ENCODE measurements at places on chromosomes 4 and X.
A peak's percentile ranks its signal among the peaks of the same experiment; 100 is the strongest.

DNA sequence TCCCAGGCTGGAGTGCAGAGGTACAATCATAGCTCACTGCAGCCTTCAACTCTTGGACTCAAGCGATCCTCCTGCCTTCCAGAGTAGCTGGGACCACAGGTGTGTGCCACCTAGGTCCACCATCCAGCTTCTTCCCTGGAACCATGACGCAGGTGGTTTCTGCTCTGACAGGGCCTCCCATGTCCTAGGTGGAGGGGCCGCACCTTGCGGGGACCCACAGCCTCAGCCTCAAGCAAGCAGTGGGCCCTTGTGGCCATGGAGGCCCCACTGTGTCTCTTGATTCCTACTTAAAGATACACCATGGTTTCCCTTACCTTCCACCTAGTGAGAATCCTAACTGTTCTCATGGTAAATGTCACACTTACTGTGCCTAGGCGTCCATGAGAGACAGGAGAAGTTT is 6.9 kb upstream of the GPR78 start:
- DNase-seq, result no peak

- peak; percentile 51 for DNase-seq
Observed at GRCh38 chrX:148049441-148049840, 68.3 kb downstream of the FMR1NB start.

- no peak for DNase-seq
Observed at GRCh38 chr4:153398713-153399112, 54.2 kb downstream of the MND1 start.

DNA sequence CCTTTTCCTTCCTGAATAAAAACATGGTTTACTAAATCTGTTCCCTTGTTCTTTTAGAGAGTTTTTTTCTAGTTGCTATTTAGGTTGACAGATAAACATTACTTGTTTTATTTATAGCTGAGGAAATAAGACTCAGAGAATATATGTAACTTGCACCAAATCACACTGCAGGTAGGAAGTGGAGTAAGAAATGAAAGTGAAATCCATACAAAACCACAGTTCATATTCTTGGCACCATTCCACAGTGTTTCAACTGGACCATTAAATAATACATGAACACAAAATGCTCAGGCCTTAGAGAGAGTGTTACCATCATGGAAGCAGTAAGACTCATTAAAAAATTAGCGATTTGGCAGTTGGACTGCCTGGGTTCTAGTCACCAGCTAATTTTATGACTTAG is 326.9 kb upstream of the SLIT2 start:
- DNase-seq, result peak; percentile 57

GRCh38 chr4:149120331-149121022 is 678.3 kb upstream of the NR3C2 start:
- no peak for DNase-seq

DNA sequence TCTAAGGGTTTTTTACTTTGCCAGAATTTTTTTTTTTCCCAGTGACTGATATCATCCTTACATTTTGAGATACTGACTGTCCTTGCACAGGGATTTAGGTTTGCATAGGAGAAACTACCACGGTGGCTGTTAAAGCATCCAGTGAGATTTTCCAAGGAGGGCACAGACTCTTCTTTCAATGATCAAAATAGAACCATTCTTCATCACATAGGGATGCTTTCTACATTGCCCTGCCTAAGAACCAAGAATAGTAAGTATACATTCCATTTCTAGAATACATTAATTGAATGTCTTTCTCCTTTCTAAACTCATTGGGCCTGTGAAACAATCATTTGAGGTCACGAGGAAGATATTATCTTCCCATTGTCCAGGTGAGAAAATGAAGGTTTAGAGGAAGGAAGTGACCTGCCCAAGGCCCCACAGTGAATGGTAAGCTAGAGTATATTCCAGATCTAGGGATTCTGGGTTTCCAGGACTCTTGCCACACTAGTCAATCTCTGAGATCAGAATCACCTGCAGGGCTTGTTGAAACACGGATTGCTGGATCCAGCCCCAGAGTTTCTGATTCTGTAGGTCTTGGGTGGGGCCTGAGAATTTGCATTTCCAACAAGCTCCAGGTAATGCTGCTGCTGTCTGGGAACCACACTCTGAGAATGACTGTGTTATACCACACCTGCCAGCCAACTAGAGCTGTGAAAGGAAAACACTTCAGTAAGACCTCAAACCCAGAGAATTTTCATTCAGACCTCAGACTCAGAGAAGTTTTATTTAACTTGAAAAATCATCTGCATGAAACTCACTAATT is 17.7 kb upstream of the TMEM154 start:
- DNase-seq, result no peak

DNA sequence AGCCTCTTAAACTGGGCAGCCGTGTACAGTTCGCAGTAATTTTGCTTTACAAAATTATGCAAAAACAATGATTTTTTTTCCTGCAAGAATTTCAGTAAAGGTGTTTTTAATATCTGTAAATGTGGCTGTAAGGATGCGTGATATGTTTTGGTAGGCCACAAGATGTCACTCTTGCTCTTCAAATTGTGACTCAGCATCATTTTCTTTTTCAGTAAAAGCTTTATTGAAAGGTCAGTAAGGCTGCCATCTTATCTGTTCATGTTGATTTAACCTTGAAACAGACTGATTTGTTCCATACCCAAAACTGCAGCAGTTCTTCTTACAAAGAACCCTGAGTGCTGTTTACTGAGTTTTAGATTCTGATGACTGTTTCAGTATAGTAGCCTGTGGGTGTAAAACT is 39.9 kb downstream of the TXLNG start:
- peak; percentile 61 for DNase-seq

- DNase-seq, result peak; percentile 65
Observed at GRCh38 chr4:141638230-141638629, 1.8 kb downstream of the IL15 start.

GRCh38 chrX:132744470-132744869 is 214.0 kb downstream of the HS6ST2 start:
- DNase-seq, result peak; percentile 0

DNA sequence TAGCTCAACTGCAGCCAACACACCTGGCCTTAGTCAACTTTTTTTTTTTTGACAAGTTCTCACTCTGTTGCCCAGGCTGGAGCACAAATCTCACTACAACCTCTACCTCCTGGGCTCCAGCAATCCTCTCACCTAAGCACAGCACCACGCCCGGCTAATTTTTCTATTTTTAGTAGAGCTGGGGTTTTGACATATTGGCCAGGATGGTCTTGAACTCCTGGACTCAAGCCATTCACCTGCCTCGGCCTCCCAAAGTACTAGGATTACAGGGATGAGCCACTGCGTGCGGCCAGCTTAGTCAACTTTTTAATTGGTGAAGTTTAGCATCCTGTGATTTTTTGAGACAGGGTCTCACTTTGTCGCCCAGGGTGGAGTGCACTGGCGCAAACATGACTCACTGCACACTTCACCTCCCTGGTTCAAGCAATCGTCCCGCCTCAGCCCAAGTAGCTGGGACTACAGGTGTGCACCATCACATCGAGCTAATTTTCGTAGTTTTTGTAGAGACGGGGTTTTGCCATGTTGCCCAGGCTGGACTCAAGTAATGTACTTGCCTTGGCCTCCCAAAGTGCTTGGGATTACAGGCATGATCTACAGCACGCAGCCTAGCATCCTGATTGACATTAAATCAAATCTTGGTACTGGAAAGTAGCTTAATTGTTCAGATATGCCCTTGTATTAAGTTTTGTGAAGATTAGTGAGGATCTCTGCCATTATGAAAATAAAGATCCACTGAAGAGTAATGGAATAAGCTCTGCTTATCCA is 8.3 kb downstream of the HNRNPDL start:
- DNase-seq, result peak; percentile 34

GRCh38 chr4:124863040-124863545 is 150.6 kb upstream of the ANKRD50 start:
- peak; percentile 67 for DNase-seq

DNA sequence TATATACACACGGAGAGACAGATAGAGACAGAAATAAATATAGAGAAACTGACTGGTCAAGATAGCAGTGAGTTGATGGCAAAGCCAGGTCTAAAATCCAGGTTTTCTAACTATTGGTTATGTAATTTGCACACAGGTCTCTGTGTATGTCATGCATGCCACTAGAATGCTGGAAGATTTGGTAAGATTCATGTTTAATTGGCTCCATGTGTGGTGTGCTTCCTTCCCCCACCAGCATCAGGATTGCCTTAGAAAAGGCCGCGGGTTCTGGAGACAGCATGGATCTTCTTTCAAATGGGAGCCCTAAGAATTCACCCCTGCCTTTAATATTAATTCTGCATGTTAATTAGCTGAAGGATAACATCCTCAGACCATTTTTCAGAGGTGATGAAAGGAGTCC is 31.3 kb downstream of the HAND2 start:
- no peak for DNase-seq

DNA sequence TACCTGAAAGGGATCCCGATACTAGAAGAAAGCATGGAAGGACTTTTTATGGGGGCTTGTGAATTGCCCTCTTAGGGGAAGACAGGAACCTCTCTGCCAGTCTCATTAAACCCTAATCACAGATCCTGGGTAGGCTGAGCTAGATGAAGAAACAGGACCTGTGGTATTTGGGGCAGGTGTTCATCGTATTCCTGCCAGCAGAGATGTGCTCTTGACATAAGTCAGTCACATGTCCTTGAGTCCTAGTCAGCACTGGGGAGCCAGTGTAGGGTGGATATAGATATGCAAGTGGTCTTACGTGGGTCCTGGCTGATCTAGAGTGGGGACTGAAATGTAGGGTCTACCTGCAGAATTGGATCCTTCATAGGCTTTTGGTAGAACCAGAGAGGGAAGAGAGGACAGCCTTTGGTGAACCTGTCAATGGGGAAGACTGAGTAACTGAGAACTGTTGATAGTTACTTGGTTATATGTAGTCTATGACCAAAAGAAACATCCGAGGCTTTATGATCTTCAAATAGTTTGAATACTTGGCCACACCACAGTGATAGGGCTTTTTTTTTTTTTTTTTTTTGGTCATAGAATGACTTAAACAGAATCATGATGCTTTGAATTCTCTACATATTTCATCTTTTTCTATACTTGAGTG is 63.5 kb upstream of the WDR1 start:
- DNase-seq, result no peak

- DNase-seq, result no peak
Observed at GRCh38 chr4:138104284-138104680, 137.9 kb downstream of the SLC7A11 start.

DNA sequence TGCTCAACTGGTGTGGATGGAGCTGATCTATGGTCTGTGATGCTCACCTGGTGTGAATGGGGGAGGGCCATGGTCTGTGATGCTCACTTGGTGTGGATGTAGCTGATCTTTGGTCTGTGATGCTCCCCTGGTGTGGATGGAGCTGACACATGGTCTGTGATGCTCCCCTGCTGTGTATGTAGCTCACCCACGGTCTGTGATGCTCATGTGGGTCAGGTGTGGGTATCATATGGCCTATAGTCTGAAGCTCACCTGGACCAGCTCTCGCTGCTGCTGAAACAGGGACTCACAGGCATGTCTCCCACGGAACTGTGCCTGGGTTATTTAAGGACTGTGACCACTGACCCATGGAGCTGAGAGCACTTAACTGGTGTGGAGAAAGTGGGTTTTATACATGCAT is 109.7 kb downstream of the CRLF2 start:
- DNase-seq, result no peak

- DNase-seq, result no peak
Observed at GRCh38 chrX:33379839-33380238, 168.5 kb upstream of the DMD start.

DNA sequence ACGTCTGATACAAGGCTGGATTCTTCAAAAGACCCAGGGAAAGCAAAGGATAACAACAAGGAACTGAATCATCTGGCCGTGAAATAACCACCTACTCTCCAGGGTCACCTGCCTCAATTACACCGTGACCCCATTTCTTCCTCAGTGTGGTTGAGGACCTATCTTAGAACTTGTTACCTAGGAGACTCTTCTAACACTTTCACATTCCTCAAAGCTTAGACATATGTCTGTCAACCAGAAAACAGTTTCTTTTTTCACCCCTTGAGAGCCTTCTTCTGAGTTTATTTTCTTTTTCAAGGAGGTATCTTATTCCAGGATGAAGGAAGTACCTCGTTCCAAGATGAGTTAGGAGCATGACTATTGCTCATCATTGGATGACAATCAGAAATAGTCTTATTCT is 337.8 kb downstream of the ARHGAP24 start:
- no peak for DNase-seq

DNA sequence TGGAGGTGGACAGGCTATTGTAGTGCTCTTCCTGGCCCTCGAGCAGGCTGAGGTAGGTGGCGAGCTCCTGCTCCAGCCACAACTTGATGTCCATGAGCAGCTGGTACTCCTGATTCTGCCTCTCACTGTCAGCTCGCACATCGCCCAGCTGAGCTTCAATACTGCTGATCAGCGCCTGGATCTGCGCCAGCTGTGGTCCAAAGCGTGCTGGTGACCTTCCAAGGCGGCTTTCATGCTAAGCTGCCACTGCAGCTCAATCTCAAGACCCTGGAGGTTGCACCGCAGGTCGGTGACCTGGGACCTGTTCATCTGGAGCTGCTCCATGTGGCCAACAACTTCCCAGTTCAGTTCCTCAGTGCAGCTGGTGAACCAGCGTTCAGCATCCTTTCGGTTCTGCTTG is 31.2 kb downstream of the LRIT3 start:
- no peak for DNase-seq

DNA sequence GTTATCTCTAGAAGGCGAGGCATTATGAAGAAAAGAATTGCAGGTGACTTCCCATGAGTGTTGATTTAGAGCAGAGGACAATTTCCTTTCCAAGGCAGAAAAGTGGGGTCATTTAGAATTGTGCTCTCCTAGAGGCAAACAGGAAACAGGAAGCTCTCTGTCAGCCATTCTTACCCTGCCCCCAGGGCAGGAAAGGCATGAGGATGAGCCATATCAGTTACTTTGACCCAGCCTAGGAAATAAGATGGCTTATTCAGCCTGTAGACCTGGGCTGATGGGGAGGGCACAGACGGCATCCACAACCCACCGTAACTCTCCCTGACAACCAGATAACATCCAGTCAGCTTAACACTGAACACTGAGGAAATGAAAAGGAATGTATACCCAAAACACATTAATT is 88.8 kb upstream of the KDR start:
- peak; percentile 11 for DNase-seq
